NCI-H2171 treated with DMSO at 0.1 percent for 48 hours (cell line): ENCODE measurements at places on chromosomes 2 and 18.

DNA sequence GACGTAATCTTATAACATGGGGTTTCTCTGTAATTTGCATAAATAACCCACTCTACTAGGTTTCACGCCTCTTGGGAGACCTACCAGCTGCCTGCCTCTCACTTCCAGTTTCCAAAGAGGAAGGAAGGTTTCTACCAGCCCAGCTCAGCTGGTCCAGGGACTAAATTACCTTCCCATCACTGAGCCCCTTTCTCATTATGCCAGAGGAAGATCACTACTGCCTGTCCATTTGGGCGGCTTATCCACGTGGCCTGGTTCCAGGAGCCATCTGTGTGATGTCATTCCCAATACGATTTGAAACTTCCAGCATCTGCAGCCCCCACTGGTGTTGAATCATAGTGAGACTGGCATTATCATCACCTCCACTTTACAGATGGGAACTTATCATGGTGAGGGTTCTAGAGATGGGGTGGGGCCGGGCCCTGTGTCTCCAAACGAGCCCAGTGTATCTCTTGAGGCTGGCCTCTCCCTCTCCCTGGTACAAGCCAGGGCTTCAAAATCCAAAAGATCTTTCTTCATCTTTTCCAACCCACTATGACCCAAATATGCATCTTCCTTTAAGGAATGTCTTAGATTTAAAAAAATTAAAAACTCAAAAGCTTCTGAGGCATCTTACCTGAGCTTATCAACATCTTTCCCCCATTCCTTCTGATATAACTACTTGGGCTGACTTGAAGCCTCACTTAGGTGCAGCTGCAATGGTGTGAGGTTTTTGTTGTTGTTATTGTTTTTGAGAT is 140.8 kb downstream of the DDX1 start:
- DNase-seq: no peak

DNA sequence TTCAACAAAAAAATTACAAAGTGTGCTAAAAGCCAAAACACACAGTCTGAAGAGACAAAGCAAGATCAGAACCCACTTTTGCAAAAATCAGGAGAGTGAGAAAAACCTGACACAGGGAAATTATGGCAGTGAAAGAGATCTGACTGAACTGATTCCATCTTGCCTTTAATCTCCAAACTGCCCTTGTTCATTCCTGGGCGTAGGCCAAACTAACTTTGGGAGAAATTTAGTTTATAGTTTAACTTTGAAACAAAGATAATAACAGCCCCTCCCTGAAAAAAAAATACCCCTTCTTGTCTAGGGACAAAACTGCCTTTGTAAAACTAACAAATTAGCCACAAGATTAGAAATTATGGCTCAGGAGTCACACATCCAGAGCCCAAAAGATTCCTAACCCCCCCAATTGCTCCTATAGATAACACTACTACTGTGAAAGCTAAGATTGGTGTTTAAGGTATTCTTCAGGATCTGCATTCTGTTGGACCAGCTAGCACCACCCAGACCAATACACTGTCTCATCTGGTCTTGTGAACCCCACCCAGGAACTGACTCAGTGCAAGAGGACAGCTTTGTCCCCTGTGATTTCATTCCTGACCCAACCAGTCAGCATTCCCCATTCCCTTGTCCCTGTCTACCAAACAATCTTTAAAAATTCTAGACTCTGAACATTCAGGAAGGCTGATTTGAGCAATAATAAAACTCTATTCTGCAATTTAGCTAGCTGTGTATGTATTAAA is 226.1 kb upstream of the SH3BP4 start:
- no peak for DNase-seq

DNA sequence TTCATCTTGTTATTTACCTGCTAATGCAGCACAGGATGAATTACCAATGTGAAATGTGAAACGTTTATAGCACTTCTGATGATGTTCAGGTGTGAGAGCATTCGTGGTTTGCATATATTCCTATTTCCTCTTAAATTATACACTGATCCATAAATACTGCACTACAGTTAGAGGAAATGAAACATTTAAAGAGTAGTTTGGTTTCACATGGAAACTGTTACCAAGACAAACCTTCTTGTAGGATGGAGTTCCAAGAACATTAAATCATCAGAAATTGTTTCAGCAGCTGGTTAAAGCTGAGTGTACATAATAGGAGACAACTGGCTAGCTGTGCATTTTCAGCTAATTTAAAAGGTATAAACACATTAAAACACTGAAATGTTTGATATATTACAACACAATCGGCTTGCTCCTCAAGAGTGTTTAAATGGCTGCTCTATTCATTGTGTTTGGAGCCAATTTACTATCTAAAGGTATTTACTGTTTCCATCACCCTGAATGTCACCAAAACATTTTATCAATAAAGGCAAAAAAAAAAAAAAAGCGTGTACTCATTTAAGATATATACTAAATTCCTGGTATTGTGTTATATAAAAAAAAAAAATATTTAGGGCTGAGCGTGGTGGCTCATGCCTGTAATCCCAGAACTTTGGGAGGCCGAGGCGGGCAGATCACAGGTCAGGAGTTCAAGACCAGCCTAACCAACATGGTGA is 100.6 kb downstream of the DYM start:
- DNase-seq: no peak

DNA sequence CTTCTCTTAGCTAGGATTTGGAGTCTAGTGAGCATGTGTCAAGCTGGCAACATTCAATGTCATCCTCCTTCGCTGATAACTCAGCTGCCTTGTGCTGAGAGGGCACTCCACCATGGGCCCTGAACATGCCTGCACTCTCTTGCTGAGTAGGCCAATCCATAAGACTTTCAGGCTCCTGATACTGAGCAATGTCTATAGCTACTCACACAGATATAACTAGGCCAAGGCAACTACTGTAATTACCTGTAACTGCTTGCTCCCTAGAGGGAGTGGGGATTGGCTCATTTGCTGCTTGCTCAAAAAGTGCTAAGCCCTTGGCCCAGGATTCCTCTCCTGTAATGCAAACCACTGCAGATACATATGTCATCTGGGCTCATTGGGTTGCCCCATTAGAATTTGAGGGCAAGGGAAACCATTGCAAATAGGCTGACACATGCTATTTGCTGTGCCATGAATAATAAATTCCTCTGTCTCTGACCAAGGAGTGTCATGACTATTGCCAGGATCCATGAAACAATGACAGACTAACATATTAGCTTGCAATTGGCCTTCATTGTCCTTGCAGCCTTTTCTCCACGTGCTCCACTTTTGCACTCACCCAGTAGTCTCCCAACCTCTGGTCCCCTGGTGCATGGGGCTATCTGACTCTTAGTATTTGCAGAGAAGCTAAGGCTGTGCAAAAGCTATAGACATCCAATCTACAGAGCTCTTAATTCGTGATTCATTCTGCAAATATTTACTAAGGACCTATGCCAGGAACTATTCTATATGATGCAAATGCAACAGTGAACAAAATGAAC is 36.9 kb upstream of the BMPR2 start:
- no peak for DNase-seq

DNA sequence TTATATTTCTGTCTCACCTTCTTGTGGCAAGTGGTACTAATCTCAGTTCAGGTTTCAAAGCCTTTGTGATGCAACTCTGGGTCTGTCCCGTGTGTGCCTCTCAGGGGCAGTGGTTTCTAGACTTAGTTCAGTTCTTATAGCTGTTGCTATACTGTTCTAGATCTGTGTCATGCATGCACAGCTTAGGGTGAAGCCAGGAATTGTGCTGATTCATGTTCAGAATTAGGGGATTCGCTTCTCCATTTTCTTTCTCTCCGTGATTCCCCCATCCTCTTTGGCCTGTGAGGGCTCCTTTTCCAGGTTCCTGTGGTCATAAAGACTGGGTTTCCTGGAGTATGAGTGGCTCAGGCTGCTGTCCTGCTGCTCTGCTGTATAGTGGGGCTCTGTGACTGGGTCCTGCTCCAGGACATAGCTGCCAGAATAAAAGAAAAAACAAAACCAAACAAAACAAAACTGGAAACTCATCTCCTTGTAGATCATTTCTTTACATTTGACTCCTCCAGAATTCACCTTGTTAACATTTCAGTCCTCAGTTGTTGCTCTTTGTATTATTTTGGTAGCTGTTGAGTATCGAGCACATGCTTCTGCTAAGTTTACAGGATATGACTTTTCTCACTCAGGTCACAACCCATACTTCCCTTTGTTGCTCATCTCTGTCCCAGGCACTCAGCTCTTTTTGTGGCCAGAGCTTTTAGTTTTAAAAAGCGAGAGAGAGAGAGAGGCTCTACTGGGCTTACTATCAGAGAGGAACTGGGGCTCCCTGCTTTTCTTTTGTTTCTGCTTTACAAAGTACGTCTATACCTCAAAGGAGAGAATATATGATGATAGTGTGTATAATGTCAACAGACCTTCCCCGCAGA is 34.2 kb downstream of the CERS6 start:
- no peak for DNase-seq

- no peak for DNase-seq
These were observed 640.2 kb downstream of the RNF144A start for GRCh38 chr2:7557376-7557775.

DNA sequence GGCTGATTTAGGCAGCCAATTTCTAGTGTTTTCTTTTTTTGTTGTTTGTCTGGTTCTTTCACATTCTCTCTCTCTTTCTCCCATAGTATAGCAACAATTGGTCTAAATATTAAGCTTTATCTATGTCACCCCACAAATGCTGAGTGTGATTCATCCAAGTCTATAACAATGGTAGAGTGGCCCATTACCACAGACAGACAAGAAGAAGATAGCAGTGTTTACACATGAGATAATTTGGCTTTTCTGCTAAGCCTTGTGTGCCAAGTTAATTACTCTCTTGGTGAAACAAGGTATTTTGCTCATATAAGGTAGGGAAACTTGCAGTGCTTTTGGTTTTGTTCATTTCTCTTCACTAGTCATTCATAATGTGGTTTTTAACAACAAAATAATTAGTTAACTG is 166.5 kb downstream of the SLC8A1 start:
- DNase-seq: no peak

- no peak for DNase-seq
These were observed 1146.9 kb upstream of the NRXN1 start for GRCh38 chr2:52178845-52179244.

- DNase-seq: no peak
These were observed 150.3 kb downstream of the NDUFA10 start for GRCh38 chr2:239874636-239875356.

DNA sequence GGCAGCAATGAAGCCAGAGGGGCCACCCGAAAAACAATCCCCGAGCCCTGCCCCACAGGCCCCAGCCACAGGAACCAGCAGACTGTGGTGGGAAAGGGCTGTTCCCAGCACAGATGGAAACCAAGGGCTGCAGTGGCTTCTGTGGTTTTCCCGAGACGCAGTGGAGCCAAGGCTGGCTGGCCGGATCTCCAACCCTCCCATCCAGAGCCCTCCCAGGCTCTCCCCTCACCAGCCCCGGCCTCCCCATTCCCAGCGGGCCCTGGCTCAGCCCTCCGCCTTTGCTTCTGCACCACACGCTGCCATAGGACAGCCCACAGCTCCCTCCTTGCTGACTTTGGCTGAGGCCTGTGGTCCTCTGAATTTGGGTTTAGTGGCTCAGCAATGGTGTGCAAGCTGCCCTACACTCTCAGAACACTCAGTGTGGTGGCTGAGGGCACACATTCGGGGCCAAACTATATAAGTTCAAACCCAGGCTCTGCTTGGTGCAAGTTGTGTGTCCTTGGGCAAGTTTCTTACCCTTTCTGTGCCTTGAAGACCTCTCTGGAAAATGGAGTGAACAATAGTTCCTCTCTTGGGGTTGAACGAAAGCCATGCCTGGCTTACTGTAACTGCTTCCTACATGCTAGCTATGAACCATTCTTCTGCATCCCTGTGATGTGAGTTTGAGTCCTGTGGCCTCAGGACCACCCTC is 200.1 kb downstream of the SMAD7 start:
- no peak for DNase-seq
